ENCODE measurements at places on chromosomes 1 and 21.

DNA sequence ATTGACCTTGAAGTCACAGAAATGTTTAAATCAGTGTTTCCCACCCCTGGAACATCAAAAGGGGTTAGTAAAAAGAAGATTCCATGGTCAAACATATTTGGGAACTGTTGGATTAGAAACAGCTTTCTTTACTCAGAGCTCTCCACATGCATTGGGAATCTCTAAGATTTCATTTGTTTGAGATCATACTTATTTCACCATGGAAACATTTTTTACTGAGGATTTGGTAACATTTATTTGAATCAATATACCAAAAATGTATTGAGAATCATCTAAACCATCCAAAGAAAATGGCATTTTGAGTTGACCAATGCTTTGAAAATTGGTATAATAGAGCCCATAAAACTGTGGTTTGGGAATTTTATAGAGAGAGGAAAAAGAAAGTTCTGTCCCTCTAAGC is 25.3 kb downstream of the NGF start:
- DNase-seq, result no peak

DNA sequence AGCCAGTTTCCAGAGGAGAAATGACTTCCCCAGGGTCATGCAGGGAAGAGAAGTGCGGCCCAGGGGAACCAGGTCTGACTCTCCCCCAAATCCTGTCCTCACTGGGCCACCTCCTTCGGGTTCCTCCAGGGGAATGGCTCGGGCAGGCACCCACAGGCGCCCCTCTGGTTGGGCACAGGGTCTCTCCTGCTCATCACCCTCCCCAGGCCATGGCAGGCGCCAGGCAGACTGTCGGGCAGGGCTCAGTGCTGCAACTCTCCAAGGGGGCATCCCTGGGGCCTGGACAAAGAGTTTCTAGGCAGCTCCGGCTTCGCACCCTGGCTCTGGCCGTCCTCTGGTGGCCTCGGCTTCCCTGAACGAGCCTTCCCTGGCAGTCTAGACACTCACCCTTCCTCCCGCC is 75.6 kb downstream of the MEGF6 start:
- DNase-seq, result no peak

GRCh38 chr1:8790987-8791386 is 26.5 kb downstream of the RERE start:
- DNase-seq, result no peak

GRCh38 chr21:43988506-43989230 is 23.4 kb upstream of the TRAPPC10 start:
- no peak for DNase-seq

- no peak for DNase-seq
These were observed 45.9 kb upstream of the ATP2B4 start for GRCh38 chr1:203580733-203581132.

DNA sequence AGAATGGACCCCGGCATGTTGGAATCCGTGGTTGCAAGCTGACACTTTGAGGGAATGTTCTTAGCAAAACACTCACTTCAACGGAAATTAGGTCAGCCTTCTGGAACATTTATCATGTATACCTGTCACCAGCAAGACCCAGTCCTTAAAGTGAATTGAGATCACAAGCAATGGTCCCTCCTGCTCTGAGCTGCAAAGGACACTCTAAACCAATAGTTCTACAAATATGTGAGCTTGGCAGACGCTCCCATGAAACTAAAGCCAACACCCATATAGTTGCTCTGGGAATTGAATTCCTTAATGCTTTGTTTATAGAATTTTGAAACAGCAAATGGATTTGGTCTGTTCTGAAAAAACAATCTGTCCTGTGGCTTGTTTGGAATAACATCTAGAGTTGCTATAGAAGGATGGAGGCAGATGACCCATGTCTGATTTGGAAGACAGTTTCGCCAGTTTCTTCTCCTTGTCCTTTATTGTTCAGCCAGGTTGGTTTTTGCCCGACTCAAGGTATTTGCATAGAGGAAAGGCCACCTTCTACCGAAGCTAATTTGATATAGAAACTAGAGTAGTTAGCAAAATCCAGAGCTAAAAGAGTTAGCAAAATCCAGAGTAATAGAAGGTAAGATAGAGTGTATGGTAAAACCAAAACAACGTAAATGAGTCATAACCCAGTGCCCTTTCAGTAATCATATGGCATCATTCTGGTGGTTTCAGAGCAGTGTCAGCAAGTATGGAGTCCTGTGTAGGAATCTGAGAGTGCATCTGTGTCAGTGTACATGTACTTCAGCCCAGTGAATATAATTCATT is 236.2 kb downstream of the NFIA start:
- DNase-seq, result peak; percentile 41

GRCh38 chr1:43499898-43500297 is 30.8 kb upstream of the PTPRF start:
- DNase-seq, result no peak

DNA sequence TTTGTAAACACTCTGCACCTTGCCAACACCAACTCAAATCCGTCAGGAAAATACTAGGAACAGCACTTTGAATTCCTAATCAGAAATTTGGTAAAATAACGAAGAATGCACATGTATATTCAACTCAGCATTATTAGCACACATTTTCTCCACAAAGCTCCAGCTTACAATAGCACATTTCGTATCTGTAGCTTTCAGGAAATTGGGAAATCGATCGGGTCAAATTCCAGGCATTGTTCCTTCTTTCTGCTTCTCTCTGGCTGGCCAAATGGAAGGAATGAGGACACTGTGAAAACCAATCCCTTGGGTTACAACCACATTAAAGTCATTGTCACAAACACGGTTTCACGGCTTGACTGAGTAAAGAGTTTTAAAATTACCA is 58.6 kb downstream of the NPHP4 start:
- no peak for DNase-seq

DNA sequence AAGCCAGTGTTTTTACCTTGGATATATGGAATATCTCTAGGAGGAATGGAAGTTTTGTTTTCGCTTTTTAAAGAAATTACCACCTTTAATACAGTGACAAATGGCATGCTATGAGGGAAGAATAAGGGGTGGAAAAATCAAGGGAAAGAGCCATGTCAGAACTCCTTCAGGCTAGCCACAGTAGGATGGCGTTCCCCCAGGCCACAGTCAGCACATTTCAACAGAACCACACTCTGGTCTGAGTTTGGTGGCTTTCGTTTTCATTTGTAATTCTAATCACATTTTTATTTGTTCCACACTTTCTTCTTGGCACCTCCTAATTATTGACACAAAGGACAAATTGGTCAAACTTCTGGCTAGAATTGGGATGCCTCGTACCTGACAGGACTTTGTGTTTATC is 60.3 kb upstream of the RCOR3 start:
- no peak for DNase-seq

DNA sequence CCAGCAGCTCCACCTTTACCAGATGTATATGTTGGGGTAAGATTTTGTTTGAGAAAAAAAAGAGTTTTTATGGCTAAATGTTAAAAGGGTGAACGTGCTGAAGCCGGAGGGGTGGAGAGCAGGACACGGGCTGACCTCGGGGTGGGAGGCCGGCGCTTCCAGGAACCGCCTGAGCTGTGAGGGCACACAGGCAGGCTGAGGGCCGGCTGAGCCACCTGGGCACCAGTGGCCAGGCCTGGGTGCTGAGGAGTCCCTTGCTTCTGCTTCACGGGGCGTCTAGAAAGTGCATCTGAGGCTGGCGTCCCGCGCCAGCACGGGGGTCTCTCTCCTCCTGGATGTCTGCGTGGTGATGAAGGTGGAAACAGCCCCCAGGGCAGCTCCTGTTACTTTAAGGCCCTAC is 33.6 kb upstream of the ADARB1 start:
- DNase-seq, result no peak

GRCh38 chr1:12001996-12002493 is 17.3 kb upstream of the MIIP start:
- no peak for DNase-seq

GRCh38 chr1:67788238-67788790 is 45.0 kb downstream of the GNG12 start:
- no peak for DNase-seq

DNA sequence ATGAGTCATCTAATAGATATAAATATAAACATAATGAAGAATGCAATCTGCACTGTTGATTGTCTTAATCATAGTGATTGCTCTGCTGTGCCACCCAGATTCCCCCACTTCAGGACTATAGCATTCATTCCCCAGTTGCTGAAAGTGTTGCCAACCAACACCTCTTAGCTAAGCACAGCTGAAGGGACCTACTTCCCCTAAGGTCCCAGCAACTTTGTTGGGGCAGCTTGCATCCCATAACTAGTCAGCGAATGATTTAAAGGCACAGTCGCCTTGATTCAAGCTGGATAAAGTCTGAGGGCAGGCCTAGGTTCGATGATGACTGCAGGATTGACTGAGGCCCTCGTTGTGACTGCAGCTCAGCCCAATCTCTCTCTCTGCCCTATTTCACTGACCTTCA is 14.3 kb upstream of the RGS1 start:
- DNase-seq, result no peak

GRCh38 chr21:40166291-40166843 is 299.1 kb downstream of the PCP4 start:
- no peak for DNase-seq

DNA sequence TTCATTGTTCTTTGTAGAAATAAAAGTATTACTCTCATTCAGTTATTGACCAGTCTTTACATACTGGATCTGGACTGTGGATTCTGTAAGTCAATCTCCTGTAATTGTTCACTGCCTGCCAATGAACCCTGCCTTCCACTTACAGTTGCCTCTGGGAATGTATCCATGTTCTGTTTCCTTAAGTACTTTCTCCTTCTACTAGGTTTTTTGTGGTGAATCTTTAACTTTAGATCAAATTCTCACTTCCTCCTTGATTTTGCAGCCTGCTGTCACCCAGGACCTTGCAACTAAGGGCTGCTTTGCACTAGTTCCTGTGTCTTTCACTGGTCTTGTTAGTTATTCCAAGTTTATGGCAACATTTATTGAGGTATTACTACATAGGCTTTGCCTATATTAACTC is 28.2 kb upstream of the ANKRD13C start:
- DNase-seq, result no peak

- DNase-seq, result no peak
These were observed 38.6 kb downstream of the CAPN9 start for GRCh38 chr1:230785636-230786384.
